ENCODE measurements at places on chromosomes 1 and 21. TPM values are rescaled to one million over a fixed set of nuclear protein-coding genes. Genes with fewer than 3 reads are reported as not detected.

SH2D1B gene
- 0.61 TPM for total RNA-seq

DNA sequence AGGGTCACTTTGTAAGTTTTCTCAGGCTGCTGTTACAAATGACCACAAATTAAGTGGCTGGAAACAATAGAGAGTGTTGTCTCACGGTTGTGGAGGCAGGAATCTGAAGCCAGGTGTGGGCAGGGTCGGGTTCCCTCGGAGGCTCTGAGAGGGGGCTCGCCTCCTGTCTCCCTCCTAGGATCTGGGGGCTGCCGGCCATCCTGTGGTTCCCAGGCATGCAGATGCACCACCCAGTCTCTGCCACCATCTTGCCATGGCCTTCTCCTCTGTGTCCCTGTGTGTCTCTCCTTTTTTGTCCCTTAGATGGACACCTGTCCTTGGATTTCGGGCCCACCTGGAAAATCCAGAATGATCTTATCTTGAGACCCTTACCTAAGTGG lies 4.8 kb downstream of the TP73 start:
- no peak overlapping the region for H3K27ac ChIP-seq
- no peak overlapping the region for H3K4me3 ChIP-seq
- DNase-seq = no peak
- peaks cover 5% of the 10 kb centered on the region for H3K4me1 ChIP-seq

CCDC181 gene
- 4.8 TPM for total RNA-seq

LEFTY2 gene
- total RNA-seq = 0.48 TPM

UBXN10 gene
- total RNA-seq = 19.7 TPM

DNA sequence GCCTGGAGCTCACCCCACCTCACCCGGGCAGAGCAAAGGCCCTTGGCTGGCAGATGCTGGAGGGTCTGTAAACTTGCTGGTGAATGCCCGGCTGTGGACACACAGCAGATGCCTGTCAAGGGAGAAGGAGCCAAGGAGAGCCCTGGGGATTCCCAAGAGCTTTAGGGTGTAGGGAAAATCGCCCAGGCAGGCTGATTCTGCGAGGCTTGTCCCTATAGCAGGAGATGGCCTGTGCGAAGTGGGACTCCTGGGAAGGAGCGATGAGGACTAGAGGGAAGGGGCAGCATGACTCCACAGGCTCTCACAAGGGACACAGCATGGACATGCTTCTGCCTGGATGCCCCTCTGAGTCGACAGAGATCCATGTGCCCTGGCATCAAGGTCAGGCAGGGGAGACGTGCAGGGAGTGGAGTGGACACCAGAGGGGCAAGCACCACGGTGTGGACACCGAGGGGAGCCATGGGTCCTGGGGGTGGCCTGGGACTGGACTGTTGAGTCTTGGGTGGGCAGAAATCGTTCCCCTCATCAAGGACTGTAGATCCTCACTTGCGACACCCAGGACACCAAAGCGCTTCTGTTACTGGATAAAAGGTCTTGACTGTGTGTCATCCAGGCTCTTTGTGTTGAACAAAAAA lies 71.4 kb upstream of the ABCG1 start:
- H3K4me3 ChIP-seq = no peak overlapping the region
- no peak overlapping the region for H3K27ac ChIP-seq
- no peaks in the 10 kb centered on the region for H3K36me3 ChIP-seq
- no peak for DNase-seq
- H3K4me1 ChIP-seq = no peaks in the 10 kb centered on the region

TNFSF18 gene
- 1.2 TPM for total RNA-seq

RGSL1 gene
- not detected for total RNA-seq

GRCh38 chr1:205064741-205065316 lies 19.4 kb downstream of the TMEM81 start:
- no peak overlapping the region for H3K27ac ChIP-seq
- H3K27me3 ChIP-seq = no peaks in the 10 kb centered on the region
- no peak for DNase-seq
- H3K36me3 ChIP-seq = no peaks in the 10 kb centered on the region
- no peak overlapping the region for H3K4me3 ChIP-seq
- no peaks in the 10 kb centered on the region for H3K4me1 ChIP-seq

GRCh38 chr1:1082239-1082775 lies 8.2 kb upstream of the RNF223 start:
- H3K27ac ChIP-seq = no peak overlapping the region
- peaks cover 12% of the 10 kb centered on the region for H3K4me1 ChIP-seq
- no peak for DNase-seq
- H3K36me3 ChIP-seq = peaks cover 15% of the 10 kb centered on the region
- no peak overlapping the region for H3K4me3 ChIP-seq
- H3K27me3 ChIP-seq = no peaks in the 10 kb centered on the region

DNA sequence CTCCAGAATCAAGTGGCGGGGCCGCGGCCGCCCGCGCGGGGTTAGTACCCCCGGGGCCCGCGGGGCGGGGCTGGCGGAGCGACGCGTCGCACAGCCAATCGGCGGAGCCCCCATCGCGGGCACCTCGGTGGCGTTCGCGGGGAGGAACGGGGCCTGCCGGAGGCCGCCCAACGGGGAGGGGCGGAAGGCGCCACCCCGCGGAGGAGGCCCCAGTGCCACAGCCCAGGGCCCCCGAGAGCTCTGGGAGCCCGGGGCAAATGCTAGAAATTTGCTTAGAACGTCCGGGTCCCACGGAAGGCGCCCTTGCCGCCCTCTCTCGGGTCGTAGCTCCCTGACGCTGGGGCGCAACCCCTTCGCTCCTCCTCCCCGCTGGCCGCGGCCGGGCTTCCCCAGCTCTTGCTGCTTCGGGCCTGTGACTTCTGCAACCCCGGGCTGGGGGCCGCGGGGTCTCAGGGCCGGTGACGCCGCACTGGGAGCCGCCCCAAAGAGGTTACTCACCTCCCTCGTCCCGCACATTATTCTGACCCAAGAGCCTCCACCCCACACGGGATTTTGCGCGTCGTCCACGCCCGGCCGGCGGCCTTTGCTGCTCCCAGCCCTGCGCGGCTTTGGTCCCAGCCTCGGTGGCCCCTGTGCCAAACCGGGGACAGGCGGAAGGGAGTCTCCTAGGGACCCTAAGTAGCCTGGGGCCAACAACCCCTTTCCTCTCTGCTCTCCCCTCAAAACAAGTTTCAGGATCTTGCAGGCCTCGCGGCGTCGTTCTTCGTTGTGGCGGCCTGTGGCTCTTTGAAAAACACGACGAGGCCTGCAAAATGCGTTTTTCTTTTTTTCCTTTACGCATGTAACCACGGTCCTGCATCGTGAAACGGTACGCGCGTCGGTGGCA lies at the start of gene RUNX3:
TSS of gene RUNX3 (minus strand) at position 17 of the 886 bp plus-strand sequence. CDS start 408 bp downstream, outside the sequence.
- H3K27me3 ChIP-seq = no peaks in the 10 kb centered on the region
- peak within 1 kb of the TSS; percentile 28 for H3K4me3 ChIP-seq
- H3K36me3 ChIP-seq = no peaks in the 10 kb centered on the region

CD1D gene
- 3.5 TPM for total RNA-seq

- H3K36me3 ChIP-seq = no peaks in the 10 kb centered on the region
- no peaks in the 10 kb centered on the region for H3K27me3 ChIP-seq
- H3K4me1 ChIP-seq = no peaks in the 10 kb centered on the region
Measured at GRCh38 chr1:71914626-71915025, 367.7 kb downstream of the NEGR1 start.

RAB29 gene
- 19.5 TPM for total RNA-seq

- H3K27ac ChIP-seq = no peak overlapping the region
- H3K36me3 ChIP-seq = no peaks in the 10 kb centered on the region
- no peaks in the 10 kb centered on the region for H3K4me1 ChIP-seq
- no peak for DNase-seq
- no peaks in the 10 kb centered on the region for H3K27me3 ChIP-seq
- no peak overlapping the region for H3K4me3 ChIP-seq
Measured at GRCh38 chr1:182293119-182293589, 98.4 kb downstream of the GLUL start.

DNA sequence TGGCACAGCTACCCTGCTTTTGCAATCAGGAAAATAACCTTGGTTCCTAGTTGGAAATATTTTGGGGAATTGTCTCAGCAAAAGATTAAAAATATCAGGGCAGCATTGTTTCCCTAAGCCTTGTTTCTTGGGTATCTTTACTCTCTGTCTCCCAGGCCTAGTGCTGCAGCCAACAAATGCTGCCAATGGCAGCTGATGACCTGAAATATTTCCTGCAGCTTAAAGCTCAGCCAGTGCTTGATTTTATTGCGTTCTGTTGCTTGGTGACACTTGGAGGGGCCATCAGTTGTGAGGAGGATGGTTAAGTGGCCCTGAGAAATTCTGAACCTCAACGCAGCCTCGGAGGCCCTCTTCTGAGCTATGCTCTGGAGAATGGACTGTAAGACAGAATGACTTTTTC lies 59.4 kb upstream of the B3GALT5 start:
- no peak overlapping the region for H3K4me3 ChIP-seq
- H3K27me3 ChIP-seq = no peaks in the 10 kb centered on the region
- no peaks in the 10 kb centered on the region for H3K4me1 ChIP-seq
- no peaks in the 10 kb centered on the region for H3K36me3 ChIP-seq
- H3K27ac ChIP-seq = no peak overlapping the region

OVAAL gene
- 0.17 TPM for total RNA-seq

PLA2G2C gene
- total RNA-seq = not detected

DNA sequence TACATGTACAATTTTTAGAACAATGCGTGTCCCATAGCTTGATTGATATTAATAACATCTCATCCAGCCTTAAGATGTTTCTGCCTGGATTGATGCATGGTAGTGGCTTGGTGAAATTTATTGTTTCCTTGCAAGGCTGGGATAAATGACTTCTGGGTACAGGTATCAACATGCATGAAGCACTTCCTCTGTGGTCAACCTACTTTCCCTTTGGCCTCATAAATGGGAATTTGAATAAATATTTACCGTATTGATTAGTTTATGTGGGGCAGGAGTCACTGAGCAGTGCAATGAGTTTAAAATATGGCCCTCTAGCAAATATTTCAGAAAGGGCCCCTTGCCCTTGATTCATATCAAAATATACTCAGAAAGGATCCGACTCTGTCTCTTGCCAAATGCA lies 83.9 kb upstream of the KCNE2 start:
- no peak for DNase-seq
- H3K27ac ChIP-seq = no peak overlapping the region
- no peak overlapping the region for H3K4me3 ChIP-seq
- H3K36me3 ChIP-seq = no peaks in the 10 kb centered on the region

- H3K4me3 ChIP-seq = no peak overlapping the region
- H3K36me3 ChIP-seq = no peaks in the 10 kb centered on the region
- peaks cover 9% of the 10 kb centered on the region for H3K4me1 ChIP-seq
- H3K27me3 ChIP-seq = peaks cover 26% of the 10 kb centered on the region
Measured at GRCh38 chr1:6006882-6007281, 14.7 kb upstream of the NPHP4 start.

GRCh38 chr1:162498496-162498810 lies 835 bp downstream of the UHMK1 start:
- H3K4me3 ChIP-seq = peak overlapping the region; percentile 100
- peaks cover 17% of the 10 kb centered on the region for H3K36me3 ChIP-seq
- no peak for DNase-seq

DNA sequence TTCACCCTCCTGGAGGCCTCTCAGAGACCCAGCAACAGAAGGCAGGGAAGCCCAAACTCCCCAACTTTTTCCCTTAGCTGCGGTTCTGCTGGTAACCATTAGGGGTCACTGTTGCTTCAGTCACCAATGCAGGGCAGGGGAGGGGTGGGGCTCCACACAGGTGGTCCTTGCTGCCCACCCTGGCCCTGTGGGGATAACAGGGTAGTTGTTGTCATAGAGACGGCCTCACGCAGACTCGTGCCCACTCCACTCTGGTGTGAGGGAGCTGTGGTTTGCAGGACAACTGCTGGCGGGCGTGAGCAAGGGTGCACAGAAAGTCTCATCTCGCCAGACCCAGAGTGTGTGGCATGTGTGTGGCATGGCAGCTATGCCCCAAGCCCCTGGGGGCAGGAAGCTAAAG lies 19.9 kb downstream of the INSRR start:
- peak; percentile 30 for DNase-seq
- H3K4me3 ChIP-seq = no peak overlapping the region
- peaks cover 38% of the 10 kb centered on the region for H3K27me3 ChIP-seq
- no peak overlapping the region for H3K27ac ChIP-seq
- H3K36me3 ChIP-seq = no peaks in the 10 kb centered on the region

KCNT2 gene
- 3.0 TPM for total RNA-seq

DNA sequence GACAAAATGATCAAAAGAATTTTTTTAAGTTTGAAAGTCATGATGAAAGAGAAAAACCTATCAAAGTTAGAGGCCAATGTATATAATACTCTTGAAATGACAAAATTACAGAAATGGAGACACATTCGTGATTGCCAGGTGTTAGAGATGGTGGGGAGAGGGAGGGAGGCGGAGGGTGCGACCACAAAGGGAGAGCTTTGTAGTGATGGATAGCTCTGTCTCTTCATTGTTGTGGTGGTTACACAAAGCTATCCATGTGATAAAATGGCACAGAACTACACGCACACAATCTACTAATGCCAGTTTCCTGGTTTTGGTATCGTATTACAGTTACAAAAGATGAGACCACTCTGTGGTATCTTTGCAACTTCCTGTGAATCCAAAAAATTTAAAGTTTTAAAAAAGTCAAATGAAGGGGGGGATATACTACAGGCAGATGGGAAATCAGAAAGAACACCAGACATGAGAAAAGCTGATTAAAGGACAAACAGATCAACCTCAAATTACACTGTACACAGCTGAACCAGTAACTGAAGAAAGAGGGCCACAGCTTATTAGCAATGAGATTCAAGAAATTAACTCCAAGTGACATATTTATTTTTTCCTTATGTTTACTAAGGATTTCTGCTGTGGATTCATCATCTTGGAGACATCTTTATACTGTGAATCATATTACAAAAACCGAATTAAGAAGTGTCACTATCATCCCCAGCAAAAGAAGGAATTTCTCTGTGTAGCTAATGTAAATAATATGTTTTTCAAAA lies 199.1 kb downstream of the SLC45A1 start:
- no peaks in the 10 kb centered on the region for H3K27me3 ChIP-seq
- H3K27ac ChIP-seq = no peak overlapping the region
- peaks cover 7% of the 10 kb centered on the region for H3K36me3 ChIP-seq
- peaks cover 6% of the 10 kb centered on the region for H3K4me1 ChIP-seq
- H3K4me3 ChIP-seq = no peak overlapping the region
- DNase-seq = no peak

RXFP4 gene
- not detected for total RNA-seq

CHD5 gene
- total RNA-seq = 0.55 TPM

RIPPLY3 gene
- total RNA-seq = 2.1 TPM

DNA sequence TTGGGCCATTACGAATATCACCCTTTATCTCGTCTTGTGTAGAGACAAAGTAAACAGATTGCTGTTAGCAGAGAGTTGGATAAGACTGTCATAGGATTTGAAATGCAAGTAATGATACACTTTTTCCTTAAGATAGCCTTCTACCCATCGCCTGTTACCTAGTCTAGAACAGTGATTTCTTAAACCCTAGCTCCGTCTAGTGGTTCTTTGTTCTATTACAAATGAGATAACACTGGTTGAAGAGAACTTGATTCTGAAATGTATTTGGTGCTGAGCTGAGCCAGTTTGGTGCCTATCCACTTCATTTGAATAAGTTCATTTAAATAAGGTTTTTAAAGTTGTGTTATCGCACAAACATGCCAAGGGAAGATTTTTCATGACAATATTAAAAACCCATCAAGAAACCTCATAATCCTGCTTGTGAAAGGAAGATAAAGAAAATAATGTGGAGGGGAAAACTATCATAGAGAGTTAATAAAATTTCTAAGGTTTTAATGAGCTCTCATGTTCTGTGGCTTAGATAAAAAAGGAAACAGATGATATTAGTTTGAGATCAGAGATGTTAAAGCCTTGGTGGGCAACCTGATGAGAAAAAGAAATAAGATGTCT lies 1.5 kb upstream of the KCNH1 start:
- peaks cover 41% of the 10 kb centered on the region for H3K27me3 ChIP-seq
- H3K4me3 ChIP-seq = no peak overlapping the region
- peaks cover 10% of the 10 kb centered on the region for H3K4me1 ChIP-seq
- DNase-seq = peak; percentile 74
- no peaks in the 10 kb centered on the region for H3K36me3 ChIP-seq

Measured in lung (tissue), 17 donors.